ENCODE measurements at places on chromosomes 16 and 17. TPM values are rescaled to one million over a fixed set of nuclear protein-coding genes. Genes with fewer than 3 reads are reported as not detected.

DNA sequence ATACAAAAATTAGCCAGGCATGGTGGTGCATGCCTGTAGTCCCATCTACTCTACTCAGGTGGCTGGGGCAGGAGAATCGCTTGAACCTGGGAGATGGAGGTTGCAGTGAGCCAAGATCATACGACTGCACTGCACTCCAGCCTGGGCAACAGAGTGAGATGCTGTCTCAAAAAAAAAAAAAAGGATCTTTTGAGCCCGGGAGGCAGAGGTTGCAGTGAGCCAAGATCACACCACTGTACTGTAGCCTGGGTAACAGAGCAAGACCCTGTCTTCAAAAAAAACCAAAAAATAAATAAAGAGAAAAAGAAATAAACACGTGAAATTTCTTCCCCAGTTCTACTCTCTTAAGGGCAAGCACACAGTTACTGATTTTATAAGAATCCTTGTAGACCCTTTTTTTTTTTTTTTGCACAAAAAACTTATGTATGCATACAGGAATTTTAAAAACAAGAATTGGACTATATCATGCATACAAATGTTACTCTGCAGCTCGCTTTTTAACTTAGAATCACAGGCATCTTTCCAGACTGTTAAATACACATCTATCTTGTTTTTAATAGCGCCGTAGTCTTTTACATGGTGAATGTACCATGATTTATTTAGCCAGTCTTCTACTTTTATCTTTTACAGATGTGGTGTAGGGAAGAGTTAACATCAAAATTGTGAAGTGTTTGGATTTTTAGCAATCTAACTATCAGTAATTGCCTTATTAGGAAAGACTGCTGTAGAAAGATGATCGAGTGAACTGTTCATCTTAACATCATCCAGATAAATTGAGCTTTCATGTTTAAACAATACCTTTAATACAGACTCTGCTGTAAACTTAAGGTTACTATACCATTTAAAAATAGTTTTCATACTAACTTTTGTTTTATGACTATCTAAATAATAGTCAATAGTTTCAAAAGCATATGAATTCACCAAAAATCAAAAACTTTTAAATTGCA is 14.6 kb downstream of the CDH3 start:
- DNase-seq: no peak

DNA sequence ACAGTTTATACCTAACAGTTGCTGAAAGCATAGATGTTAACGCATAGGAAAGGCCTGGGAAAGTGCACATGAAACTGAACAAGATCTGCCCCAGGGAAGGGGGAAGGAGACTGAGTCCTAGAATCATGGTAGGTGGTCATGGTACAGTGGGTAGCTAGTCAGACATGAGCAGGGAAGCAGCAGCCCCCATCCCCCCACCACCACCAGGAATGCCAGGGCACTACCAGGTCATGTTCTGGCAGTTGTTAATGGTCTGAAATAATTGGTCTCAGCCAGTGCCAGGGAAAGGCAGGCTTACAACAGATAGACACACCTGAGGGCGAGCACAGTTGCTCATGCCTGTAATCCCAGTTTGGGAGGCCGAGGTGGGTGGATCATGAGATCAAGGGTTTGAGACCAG is 185.2 kb downstream of the CPPED1 start:
- no peak for DNase-seq

CDH8 gene
- total RNA-seq: 1.4 TPM

- DNase-seq: no peak
Observed at GRCh38 chr17:44905006-44906000, 6.1 kb upstream of the EFTUD2 start.

DDX52 gene
- total RNA-seq: 37.6 TPM

CCDC154 gene
- 0.22 TPM for total RNA-seq

DNA sequence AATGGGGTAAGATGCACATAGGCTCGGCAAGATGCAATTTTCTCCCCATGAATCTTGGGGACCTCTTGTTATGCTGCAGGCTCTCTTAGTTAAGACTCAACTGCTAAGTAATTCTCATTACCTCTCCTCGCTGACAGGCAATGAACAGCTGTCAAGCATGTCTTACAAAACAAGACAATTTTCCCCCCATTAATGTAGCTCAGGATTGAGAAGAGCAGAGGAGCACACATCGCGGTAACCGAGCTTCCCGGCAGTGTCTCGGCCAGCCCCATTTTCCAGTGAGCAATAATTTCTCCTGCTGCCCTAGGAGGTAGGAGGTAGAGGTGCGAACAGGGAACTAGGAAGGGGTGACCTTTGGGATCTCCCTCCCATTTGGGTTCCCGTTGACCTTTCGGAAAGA is 272.1 kb downstream of the HAPSTR1 start:
- no peak for DNase-seq

DNA sequence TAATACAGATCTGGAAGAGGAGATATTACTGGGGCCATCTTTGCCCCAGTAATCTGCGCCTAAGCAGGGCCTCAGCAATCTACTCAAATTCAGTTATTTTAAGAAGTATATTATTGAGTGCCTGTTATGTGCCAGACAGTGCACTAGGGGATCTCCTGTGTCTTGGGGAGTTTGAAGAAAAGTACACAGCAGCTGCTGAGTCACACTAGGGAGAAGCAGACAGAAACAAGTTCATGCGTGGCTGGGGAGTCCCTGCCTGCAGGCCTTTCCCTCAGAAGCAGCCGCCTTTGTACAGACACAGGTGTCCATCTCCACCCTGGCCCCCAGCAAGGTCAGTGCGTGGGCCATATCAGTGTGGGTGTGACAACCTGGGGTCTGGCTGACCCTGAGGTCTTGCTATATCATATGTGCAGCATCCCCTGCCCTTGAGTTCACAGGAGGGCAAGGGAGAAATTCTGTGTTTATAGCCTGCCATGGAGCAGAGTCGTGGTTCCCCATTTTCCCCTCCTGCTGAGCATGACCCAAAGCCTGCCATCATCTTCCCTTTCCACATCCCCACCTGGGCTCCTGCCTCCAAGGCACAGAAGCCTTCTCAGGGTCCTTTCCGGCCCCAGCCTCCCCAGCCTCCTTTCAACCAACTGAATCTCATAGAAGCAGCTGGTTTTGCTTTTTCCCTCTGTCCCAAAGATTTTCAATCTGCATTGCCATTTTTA is 229.9 kb upstream of the SDK2 start:
- DNase-seq: no peak

DNA sequence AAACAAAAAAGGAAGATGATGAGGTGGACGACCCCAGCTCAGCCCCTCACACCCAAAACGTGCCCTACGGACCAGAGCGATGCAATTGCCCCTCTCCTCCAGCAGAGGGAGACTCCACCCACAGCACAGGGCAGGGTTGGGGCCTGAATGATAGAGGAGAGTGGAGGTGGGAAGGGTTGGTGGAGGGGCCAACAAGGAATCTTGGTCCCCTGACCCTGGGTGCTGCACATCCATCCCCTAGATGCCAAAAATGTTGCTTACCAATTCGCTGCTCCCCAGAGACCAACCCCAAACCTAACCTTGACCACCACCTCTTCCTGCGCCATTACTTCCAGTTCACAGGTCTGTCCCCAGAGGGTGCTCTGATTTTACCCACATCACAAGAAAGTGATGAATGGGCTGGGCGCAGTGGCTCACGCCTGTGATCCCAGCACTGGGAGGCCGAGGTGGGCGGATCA is 12.9 kb downstream of the P2RX5 start:
- peak; percentile 52 for DNase-seq

KRTAP9-6 gene
- total RNA-seq: not detected

EPOP gene
- total RNA-seq: 10.6 TPM

CES3 gene
- 2.2 TPM for total RNA-seq

SULT1A3 gene
- 10.6 TPM for total RNA-seq

CCDC144A gene
- total RNA-seq: 0.71 TPM

DNA sequence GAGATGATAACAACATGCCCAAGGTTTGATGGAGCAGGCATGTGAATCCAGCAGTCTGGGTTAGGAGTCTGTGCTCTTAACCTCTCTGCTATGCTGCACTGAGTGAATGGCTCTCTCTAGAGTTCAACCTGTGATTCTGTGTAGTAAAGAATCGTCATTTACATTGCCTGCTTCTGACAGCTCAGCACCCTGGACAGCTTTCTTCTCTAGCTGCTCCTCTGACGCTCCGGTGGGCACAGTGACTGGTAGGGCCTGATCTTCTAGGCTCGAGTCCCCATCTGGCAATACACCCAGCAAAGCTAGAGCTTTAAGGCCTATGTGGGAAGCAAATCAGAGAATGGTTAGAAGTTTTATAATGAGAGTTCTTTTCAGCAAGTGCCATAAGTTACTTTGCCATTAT is 85.3 kb upstream of the ATP2A3 start:
- DNase-seq: no peak

- peak; percentile 66 for DNase-seq
Observed at GRCh38 chr16:29811896-29812665, at the start of gene PRRT2. Gene PRRT2, plus strand, starts transcription at chr16:29812193. Its CDS starts 862 bp downstream, at chr16:29813055.

- no peak for DNase-seq
Observed at GRCh38 chr17:48553190-48553547, 8.3 kb upstream of the HOXB2 start.

FBXL16 gene
- total RNA-seq: 6.0 TPM

GRCh38 chr16:86495756-86496261 is 14.5 kb upstream of the FOXF1 start:
- DNase-seq: no peak

DNA sequence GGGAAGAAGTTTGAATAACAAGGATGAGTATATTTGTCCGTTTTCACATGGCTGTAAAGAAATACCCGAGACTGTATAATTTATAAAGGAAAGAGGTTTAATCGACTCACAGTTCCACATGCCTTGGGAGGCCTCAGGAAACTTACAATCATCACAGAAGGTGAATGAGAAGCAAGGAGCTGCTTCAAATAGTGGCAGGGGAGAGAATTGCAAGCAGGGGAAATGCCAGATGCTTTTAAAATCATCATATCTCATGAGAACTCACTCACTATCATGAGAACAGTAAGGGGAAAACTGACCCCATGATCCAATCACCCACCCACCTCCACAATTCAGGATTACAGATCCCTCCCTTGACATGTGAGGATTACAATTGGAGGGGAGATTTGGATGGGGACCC is 212.8 kb upstream of the CDH8 start:
- no peak for DNase-seq

- DNase-seq: no peak
Observed at GRCh38 chr17:17258998-17259397, 22.0 kb upstream of the FLCN start.

SLFN11 gene
- 0.04 TPM for total RNA-seq

- no peak for DNase-seq
Observed at GRCh38 chr16:85378145-85379040, 234.7 kb upstream of the GSE1 start.

DNA sequence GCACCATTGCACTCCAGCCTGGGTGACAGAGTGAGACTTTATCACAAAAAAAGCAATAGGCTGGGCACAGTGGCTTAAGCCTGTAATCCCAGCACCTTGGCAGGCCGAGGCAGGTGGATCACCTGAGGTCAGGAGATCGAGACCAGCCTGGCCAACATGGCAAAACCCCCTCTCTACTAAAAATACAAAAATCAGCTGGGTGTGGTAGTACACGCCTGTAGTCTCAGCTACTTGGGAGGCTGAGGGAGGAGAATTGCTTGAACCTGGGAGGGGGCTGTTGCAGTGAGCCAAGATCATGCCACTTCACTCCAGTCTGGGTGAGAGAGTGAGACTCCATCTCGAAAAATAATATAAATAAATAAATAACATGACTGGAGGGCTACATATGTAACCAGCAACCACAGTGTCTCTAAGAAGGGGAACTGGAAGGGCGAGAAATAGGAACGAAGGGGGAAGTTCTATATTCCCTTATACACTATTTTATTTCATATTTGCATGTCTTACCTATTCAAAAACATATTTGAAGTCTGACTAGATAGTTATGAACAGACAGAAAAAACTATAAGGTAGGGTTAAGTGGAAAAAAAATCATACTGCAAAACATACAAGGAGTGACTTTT is 25.9 kb downstream of the MYH11 start:
- DNase-seq: no peak

GRCh38 chr16:85396879-85397871 is 215.9 kb upstream of the GSE1 start:
- peak; percentile 70 for DNase-seq

- no peak for DNase-seq
Observed at GRCh38 chr16:51181503-51181811, 30.4 kb upstream of the SALL1 start.

DNA sequence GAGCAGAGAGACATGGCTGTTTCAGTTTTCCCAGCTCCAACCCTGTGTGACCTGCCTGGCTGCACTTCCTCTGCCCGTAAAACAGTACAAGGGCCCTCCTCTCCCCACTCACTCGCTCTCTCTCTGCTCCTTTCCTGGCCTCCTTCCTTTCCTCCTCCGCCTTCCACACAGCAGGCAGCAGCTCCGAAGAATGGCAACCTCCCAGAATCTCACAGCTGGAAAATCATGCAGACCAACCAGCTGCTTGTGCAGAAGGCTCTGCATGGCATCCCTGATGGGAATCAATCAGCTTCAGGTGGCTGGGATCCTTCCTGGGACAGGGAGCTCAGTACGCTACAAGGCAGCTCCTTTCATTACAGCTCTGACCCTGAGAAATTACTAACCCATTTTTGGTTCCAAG is 27.4 kb downstream of the TMEM132E start:
- no peak for DNase-seq

MSLN gene
- total RNA-seq: 0.22 TPM

GRCh38 chr16:64370112-64370511 is 751.8 kb downstream of the CDH11 start:
- no peak for DNase-seq

MYH3 gene
- 0.35 TPM for total RNA-seq

CLDN9 gene
- total RNA-seq: 0.44 TPM

ZP2 gene
- total RNA-seq: not detected

ZNF267 gene
- total RNA-seq: 24.6 TPM

DNA sequence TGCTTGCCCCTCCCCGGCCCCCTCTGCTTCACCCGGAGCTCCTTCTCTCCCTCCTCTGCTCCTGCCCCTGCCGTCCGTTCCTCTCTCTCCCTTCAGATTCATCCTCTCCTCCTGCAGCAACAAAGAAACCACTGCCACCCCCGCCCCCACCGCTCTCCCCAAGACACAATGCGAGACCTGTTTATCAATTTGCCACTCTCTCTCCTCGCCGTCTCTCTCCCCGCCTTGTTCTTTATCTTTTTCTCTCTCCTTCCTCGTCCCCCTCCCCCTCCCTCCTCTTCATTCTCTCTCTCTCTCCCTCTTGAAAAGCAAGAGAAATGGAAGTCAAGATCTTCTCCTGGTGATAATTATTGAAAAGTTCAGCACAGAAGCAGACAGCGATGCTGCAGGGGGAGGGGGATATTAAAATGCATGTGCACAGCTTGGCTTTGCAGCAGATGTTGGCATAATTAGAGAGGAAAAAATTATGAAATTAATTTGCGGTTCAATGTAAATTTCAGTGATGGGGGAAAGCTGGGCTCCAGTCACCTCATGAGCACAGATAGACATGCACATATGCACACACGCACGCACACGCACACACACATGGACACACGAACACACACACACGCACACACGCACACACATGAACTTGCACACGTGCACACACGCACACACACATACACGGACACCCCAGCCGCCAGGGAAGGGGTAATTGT is 58.1 kb upstream of the CBFA2T3 start:
- DNase-seq: peak; percentile 70

MRPS23 gene
- 96.4 TPM for total RNA-seq

CDK3 gene
- total RNA-seq: 5.0 TPM

- DNase-seq: no peak
Observed at GRCh38 chr16:68396481-68396880, 51.8 kb downstream of the SMPD3 start.

MYH11 gene
- 0.78 TPM for total RNA-seq

- peak; percentile 14 for DNase-seq
Observed at GRCh38 chr17:17999364-18000029, 26.8 kb downstream of the DRC3 start.

MEFV gene
- total RNA-seq: not detected

- DNase-seq: no peak
Observed at GRCh38 chr16:17359788-17360390, 110.9 kb downstream of the XYLT1 start.

GRCh38 chr16:4801962-4802658 is at the start of gene ROGDI:
Gene ROGDI, minus strand, starts transcription at chr16:4802633. Its CDS starts 62 bp downstream, at chr16:4802571.
- peak; percentile 77 for DNase-seq
